Stimulated activated CD8-positive, alpha-beta memory T cell treated with anti-CD3 and anti-CD28 coated beads, Interleukin-2, amount 100 ng/mL, for 1 hour (primary cell): ENCODE measurements at places on chromosomes 16 and 17.

DNA sequence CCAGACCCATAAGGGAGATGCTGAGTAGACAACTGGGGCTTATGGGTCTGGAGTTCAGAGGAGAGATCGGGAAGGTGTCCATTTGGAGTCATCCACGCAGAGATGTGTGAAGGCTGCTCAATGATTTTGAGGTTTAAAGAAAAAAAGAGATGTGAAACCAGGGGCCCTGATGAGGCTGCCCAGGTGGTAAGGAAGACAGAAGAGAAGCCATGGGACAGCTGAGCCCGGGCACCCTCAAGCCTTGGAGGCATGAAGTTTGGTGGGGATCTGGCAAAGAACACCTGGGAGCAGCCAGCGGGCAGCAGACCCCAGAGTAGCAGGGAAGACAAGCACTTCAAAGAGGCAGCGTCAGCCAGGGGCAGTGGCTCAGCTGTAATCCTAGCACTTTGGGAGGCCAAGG lies 20.8 kb upstream of the MYO15B start:
- DNase-seq: no peak

DNA sequence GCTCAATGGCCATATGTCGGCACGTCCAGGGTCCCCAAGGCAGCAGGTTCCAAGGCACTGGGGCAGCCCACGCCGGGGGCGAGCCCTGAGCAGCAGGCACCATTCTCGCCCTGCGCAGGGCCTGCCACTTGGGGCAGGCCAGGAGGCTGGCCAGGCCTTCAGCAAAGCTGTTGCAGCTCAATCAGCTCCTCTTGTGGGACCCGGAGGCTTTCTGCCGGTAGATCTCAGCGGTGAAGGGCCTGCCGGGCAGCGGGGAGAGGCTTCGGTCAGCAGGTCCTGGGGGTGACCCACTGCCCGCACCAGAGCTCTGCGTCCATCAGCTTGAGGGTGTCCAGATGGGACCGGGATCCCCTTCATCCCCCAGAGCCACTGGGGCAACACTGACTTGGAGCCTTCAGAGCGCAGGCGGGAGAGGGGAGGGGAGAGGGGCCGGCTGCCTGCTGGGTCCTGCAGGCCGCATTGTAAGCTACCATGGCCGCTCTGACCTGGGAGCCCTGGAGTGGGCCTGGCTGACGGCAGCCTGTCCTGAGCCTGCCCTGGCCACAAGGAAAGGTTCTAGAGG lies 9.5 kb upstream of the RASD1 start:
- no peak for DNase-seq

- DNase-seq: no peak
Measured at GRCh38 chr16:47664653-47665325, 203.7 kb downstream of the PHKB start.

DNA sequence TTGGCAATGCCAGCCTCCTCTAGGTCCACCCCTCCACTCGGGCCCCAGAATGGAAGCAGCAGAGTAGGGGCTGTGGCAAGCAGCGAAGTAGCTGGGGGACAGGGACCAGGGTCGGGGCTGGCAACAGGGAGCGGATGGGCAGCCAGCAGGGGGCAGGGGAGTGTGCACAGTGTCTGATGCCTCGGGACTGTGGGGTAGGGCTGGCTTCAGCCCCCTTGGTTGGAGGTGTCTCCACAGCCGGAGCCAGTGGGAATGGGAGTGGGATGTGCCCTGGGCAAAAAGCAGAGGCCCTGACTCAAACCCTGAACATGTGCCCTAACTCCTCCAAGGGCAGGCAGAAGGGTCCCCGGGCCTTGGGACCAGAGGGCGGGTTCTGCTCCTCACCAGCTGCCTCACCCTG lies 18.5 kb upstream of the ARHGAP27 start:
- DNase-seq: no peak

DNA sequence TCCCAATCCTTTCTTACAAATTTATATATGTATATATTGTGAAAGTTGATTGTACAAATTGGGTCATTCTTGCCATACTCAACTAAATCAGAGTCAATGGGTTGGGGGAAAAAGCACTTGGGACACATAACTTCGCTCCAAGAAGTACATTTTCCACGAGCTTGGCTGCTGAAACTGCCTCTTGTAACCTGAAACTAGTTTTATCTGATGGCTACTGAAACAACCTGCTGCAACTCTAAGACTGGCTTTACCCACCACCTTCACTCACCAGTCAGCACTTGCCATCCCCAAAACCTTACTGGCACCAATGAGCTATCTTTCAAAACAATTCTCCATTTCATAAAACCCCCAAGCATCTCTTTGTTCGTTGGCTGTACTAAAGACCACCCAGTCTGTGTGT lies 14.5 kb upstream of the MYCBPAP start:
- DNase-seq: no peak

DNA sequence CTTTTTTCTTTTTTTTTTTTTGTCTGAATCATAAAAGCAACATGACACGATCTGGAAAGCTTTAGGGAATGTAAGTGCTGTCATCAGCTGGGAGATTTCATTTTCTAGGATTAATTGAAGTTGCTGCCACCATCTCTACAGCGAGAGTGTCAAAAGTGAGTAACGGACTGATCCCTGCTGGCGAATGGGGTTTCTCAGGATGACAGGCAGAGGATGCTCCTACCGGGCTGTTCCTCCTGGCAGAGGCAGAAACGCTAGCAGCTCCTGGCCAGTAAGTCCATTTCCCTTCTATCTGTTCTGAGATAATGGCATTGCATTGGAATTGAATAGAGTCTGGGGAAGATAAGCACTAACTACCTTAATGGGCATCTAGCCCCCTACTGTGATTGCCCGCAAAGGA lies 80.5 kb upstream of the KIFC3 start:
- DNase-seq: no peak

GRCh38 chr16:76292218-76292617 lies 15.0 kb downstream of the CNTNAP4 start:
- DNase-seq: no peak

- no peak for DNase-seq
Measured at GRCh38 chr16:8796469-8797363, 723 bp downstream of the TMEM186 start.
